ENCODE measurements at places on chromosomes 2 and 18.

- DNase-seq: no peak
Measured at GRCh38 chr2:41963661-41964525, 83.9 kb upstream of the PKDCC start.

DNA sequence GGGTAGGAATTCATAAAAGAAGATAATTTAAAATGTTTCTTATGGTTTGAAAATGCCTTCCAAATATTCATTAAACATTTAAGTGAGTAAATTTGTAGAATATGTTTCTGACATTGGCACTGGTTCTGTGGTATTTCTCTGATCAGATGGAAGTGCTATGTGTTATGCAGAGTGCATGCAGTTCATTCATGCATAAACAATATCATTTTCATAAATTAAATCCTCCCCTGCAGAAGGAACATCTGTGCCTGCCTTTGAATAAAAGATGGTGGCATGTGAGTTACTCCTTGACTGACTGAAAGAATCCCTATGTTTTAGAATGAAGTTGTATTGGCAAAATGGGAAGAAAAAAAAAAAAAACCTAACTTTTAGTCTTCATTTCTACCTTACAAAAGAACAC, 5.9 kb downstream of the NEUROD1 start:
- no peak for DNase-seq

DNA sequence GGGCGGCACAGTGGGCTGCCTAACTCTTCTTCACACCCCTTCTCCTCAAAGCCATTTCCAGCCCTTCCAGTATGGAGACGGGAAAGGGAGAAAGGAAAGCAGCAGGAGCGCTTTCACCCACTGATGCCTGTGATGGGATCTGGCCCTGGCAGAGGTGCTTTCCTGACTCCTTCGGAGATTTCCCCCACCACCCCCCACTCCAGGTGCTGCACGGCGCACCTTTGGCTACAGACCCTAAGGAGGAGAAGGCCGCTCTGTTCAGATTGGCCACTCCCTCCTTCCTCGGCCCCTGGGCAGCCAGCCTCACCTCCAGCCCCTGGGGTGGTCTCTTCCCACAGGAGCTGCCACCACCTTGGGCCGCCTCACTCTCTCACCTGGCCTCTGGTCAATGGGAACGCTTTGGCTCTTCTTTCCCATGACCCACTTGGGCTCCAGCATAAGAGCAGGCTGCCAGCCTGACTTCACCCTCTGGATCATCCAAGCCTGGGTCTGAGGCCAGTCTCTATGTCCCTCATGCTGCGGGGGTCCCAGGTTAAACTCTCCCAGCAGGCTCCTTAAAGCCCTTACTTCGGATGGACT, 18.4 kb upstream of the MAL start:
- DNase-seq: no peak

GRCh38 chr18:75475228-75475627, 47.7 kb upstream of the SMIM21 start:
- DNase-seq: no peak

- no peak for DNase-seq
Measured at GRCh38 chr2:182883451-182883850, 17.0 kb upstream of the FRZB start.

GRCh38 chr18:24662412-24662821, 202.0 kb downstream of the HRH4 start:
- no peak for DNase-seq

DNA sequence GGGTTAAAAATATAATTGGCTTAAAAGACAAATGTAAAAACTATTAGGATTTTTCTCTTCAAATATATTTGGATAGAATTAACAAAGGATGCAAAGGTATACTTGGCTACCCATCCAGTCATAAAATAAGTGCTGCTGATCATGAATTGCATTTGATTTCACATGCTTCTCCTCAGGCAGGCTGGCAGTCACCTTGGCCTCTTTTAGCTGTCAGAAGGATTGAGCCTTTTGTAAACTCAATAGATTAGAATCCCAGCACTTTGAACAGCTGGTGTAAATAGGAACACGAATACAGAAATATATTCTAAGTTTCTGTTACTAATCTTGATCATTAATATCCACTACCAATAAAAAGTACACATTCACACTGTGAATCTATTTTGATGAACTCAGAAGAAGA, 169.4 kb upstream of the UNC80 start:
- DNase-seq: no peak

GRCh38 chr18:59724103-59724502, 26.9 kb upstream of the CCBE1 start:
- DNase-seq: no peak

DNA sequence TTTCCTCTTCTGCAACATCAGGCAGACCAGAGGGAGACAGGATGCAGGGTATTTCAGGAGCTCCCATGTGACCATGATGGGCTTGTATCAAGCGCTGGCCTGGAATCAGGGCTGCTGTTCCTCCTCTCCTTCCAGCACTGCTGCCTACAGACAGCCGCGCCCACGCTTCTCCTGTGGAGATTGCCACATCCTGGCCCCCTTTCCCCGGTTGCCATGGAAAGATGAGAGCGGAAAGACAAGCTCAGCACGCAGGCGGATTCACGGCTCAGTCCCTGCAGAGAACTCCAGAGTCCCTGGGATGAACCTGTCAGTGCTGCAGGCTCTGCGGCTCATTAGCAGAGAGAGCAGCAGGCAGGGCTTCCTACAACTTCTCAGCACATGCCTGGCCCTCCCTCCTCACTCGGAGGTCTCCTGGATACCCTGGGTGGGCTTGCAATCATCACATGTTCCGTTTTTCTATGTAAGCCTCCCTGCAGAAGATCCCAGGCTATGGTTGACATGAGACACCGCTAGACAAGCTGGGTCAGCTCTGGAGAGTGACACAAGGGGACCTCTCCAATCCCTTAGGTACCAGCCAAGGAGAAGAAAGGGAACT, 497.8 kb upstream of the MYT1L start:
- no peak for DNase-seq

DNA sequence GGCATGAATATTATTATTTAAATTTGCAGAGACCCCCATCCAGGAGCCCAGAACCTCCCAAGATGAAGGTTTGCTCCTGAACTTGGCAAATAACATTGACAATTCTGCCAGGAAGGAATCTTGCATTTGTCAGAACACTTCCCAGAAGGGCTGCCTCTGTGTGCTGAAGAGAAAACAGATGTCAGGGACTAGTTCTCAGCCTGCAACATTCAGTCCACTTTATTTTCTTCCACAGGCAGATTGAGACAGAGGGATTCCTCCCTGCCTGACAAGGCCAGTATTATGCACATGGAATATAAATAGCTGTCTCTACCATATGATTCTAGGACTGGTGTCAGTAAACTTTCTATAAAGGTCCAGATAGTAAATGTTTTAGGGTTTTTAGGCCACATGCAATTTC, 171.5 kb upstream of the SIX2 start:
- no peak for DNase-seq

GRCh38 chr2:25168256-25169072, at the start of gene POMC:
Gene POMC, minus strand, starts transcription at chr2:25168580. Its CDS starts 3,808 bp downstream, at chr2:25164772.
- peak; percentile 3 for DNase-seq

DNA sequence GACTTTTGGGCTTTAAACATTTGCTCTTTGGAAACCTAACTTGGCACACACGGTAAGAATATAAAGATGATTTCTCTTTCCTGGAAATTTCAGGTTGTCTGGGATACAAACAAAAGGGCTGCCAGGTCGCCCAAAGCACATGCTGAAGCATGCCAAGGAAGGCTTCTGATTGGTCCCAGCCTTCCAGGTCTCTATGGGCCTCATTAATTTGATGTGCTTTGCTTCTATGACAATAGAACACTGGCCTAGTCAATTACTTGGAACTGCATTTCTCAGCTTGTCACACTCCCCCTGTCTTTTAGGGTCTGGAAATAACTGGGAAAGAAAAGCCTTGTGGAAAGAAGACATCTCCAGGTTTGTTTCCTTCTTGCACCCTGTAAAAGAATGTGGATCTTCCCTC, 228.9 kb downstream of the ADCYAP1 start:
- DNase-seq: no peak

- no peak for DNase-seq
Measured at GRCh38 chr18:59779979-59780378, 82.8 kb upstream of the CCBE1 start.

- DNase-seq: no peak
Measured at GRCh38 chr2:62140426-62141141, 55.3 kb upstream of the B3GNT2 start.

GRCh38 chr2:179263015-179263414, 1.6 kb downstream of the SESTD1 start:
- DNase-seq: no peak

DNA sequence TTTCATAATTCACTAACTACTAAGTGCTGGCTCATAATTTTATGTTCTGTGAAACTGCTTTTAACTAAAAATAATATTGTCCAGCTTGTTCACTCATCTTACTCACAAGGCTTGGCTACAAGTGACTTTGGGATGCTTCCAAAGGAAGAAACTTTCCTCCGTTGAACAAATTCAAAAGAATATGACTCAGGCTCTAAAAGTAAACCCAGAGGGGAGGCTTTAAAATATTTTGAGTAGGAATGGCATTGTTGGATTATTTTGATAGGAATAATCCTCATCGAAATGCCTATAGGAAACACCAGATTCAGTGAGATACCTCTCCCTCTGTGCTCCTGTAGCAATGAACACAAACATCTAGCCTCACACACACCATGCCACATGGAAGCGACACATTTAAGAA, 25.2 kb upstream of the TLK1 start:
- DNase-seq: no peak

DNA sequence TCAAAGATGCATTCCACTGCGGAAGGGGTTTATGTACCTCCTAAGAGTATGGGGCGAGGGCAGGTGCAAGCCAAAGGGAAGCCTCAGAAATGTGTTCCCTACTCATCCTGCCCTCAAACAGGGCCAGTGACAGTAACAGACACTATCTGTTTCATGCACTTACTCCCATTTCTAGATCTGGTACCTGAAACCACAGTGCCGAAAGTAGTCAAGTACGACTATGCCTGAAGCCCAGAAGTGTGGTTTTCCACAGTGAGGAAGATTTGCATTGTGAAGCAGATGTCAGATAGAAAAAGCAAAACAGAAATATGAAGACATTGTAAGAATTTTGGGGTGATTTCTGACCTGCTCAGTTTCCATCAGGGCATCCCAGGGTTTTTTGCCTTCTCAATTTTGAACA, 748.7 kb downstream of the RNF144A start:
- no peak for DNase-seq

GRCh38 chr18:22275706-22276333, 106.4 kb downstream of the GATA6 start:
- no peak for DNase-seq

DNA sequence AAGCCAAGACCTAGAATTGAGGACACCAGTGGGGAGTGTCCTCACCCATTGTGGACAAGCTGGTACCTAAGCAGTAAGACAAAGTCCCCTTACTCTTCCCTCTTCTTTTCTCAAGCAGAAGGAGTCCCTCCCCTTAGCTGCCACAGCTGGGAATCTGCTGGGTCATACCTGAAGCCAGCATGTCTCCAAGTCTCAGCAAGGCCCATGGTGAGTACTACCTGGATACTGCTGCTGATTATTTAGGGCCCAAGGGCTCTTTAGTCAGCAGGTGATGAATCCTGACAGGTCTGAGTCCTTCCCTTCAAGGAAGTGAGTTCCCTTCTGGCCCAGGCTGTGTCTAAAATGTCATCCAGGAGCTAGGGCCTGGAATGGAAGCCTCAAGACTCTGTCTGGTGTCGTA, 198.6 kb upstream of the STK17B start:
- no peak for DNase-seq

GRCh38 chr2:68715353-68716041, 19.1 kb upstream of the ARHGAP25 start:
- DNase-seq: no peak

- DNase-seq: no peak
Measured at GRCh38 chr2:224366267-224366844, 35.6 kb downstream of the FAM124B start.

GRCh38 chr2:96153991-96154431, 8.8 kb upstream of the DUSP2 start:
- DNase-seq: no peak

DNA sequence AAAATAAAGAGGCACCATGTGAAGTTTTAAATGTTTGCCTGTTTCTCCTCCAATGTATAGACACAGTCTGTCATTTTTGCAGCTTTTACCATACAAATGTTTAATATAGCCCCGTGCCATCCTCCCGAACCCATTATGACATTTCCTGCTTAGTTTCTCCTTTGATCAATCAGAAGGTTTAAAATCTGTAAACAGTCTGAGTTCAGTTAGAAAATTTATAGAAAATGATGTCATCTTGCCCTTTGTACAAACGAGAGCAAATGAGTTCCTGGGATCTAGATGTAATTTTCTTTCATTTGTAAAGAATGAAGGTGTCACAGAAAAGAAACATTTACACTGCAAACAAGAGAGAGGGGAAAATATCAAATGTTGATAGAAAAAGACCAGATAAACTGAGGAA, 62.7 kb upstream of the NFU1 start:
- DNase-seq: no peak

DNA sequence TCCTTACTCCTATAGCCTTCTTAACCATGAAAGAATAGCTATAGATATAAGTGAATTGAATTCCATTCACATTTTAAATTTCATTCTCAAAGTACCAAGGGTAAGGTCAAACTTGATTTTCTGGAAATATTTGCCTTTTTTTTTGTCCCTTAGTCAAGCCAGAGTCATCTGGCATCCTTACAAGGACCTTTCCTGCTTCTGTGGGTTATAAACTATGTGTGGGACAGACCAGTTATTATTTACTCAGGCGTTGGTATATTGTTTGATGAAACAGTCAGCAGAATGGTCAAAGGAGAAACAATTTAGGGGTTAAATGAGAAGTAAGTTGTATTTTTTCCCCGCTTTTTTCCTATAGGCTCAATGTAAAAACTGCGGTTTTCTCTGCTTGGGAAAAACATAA, 1103.2 kb upstream of the ZEB2 start:
- no peak for DNase-seq

- no peak for DNase-seq
Measured at GRCh38 chr18:2444201-2444875, 127.0 kb downstream of the METTL4 start.

DNA sequence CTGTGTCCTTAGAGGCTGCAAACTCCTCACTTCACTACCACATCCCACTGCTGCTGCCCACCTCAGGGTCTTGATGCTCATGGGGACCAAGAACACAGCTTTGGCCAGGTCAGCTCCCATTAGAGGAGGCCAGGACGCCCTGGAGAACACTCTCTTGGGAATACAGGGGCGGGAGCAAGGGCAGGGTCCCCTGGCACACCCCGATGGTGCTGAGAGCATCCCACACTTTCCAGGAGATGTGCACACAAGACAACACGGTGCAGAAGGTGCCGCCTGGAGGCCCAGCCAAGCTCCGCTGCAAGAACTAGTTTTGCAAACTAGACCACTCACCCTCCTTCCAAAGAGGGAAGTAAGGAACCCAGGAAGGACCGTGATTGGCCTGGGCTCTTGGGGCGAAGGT, 304.4 kb upstream of the SALL3 start:
- no peak for DNase-seq

DNA sequence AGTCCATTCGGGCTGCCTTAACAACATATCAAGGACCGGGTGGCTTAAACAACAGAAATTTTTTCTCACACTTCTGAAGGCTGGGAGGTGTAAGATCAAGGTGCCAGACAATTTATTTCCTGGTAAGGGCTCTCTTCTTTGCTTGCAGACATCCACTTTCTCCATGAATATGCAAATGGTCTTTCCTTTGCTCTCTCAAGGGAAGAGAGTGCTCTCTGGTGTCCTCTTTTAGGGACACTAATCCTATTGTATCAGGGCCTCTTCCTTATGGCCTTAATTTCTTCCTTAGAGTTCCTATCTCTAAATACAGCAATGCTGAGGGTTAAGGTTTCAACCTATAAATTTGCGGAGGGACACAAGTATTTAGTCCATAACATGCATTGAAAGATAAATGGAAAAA, 770.8 kb downstream of the DSC3 start:
- DNase-seq: no peak

- no peak for DNase-seq
Measured at GRCh38 chr2:195451160-195451559, 205.9 kb upstream of the SLC39A10 start.

GRCh38 chr2:111951486-111951885, 53.1 kb downstream of the MERTK start:
- no peak for DNase-seq
